ENCODE measurements at places on chromosomes 3 and 15.

DNA sequence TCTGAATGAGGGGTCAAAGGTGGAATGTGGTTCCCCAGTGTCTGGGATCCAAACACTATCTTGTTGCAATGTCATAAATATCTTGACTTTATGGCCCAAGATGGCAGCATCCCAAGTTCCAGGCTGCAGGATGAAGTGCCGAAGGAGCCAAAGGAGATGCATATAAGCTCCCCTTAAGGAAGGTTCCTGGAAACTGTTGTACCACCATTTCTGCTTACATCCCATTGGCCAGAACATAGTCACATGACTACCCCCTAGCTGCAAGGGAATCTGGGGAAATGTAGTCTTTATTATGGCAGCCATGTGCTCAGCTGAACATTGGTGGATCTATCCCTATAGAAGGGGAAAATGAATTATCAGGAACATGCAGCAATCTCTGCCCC, 54.3 kb downstream of the BDH1 start:
- no peak for DNase-seq

GRCh38 chr3:120263792-120264191, 21.2 kb downstream of the GPR156 start:
- DNase-seq, result no peak

- no peak for DNase-seq
Observed at GRCh38 chr3:48664929-48665328, 2.2 kb upstream of the CELSR3 start.

DNA sequence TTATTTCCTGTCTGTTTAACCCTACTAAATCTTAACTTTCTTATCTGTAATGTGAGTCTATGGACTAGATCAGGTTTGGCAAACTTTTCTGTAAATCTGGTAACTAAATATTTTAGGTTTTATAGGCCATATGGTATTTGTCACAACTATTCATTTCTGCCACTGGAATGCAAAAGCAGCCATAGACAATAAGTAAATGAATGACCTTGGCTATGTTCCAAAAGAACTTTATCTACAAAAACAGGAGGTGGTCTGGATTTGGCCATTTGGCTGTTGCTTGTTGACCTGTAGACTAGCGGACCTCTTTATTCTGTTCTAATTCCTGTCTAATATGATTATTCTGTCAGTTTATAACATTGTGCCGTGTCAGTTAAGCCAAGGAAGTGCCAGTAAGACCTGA, 314.2 kb downstream of the LPP start:
- DNase-seq, result peak; percentile 75

DNA sequence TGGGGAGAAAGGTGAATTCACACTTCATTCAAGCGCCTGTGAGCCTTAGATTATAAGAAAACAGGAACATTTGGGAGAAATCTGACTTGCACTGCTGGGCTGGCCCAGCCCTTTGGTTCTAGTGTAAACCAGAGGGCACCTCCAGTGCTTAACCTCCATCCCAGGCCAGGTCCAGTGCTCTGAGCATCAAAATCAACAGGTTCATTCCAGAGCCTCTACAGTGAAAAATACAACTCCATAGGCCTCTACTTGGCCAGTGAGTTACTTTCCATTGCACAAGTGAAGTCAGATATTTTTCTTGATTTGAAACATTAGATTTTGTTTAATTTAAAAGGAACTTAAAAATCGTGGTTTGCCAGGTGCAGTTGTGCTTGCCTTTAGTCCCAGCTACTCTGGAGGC, 3.0 kb downstream of the SNUPN start:
- no peak for DNase-seq

DNA sequence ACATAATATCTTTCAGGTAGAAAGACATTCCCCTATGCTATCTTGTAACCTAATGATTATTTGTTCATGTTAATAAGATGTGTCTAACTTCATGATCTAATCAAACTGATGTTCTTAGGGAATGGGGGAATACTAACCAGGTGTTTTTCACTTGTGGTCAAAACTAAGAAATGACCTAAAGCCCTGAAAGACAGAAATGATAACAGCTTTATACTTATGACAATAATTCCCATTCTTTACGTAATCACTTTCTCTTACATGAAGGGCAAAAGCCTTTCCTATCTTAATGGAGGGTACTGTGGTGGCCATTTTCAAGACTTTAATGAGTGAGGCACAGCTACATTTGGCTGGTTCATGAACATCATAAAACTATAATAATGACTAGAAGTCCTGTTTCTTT, 33.9 kb upstream of the MEIS2 start:
- no peak for DNase-seq

- no peak for DNase-seq
Observed at GRCh38 chr3:11544412-11545181, 99.1 kb downstream of the VGLL4 start.

- no peak for DNase-seq
Observed at GRCh38 chr3:46479696-46480095, 15.0 kb upstream of the LTF start.

GRCh38 chr3:44875596-44875995, 1.2 kb downstream of the TGM4 start:
- DNase-seq, result no peak

GRCh38 chr15:73345658-73346057, 23.1 kb downstream of the HCN4 start:
- DNase-seq, result no peak

- no peak for DNase-seq
Observed at GRCh38 chr3:49882166-49882565, 12.5 kb upstream of the CAMKV start.

GRCh38 chr3:80238152-80238551, 470.4 kb upstream of the ROBO1 start:
- no peak for DNase-seq

All from NCI-H187 (cell line).